Immature natural killer cell (primary cell): ENCODE measurements at places on chromosomes 1 and 21. TPM values are rescaled to one million over a fixed set of nuclear protein-coding genes. Genes with fewer than 3 reads are reported as not detected.

The RHBG gene
- polyA plus RNA-seq: not detected

The MSH4 gene
- not detected for polyA plus RNA-seq

The PDC gene
- polyA plus RNA-seq: not detected

The TNFRSF8 gene
- polyA plus RNA-seq: 0.09 TPM

The C1orf210 gene
- not detected for polyA plus RNA-seq

The FCRL3 gene
- polyA plus RNA-seq: 119 TPM

The APCS gene
- not detected for polyA plus RNA-seq

The DMRTA2 gene
- polyA plus RNA-seq: not detected

The TDRD5 gene
- polyA plus RNA-seq: not detected

The DYNLT4 gene
- polyA plus RNA-seq: not detected

The FAM43B gene
- polyA plus RNA-seq: not detected

The CATSPERE gene
- polyA plus RNA-seq: 0.11 TPM

The OR6K3 gene
- not detected for polyA plus RNA-seq

The DRAXIN gene
- 0.94 TPM for polyA plus RNA-seq

The FAM177B gene
- polyA plus RNA-seq: not detected

The GNG4 gene
- not detected for polyA plus RNA-seq

The TNNT2 gene
- not detected for polyA plus RNA-seq

The ADORA1 gene
- 3.7 TPM for polyA plus RNA-seq

The WNT3A gene
- not detected for polyA plus RNA-seq

The CD55 gene
- 84.6 TPM for polyA plus RNA-seq

The ASTN1 gene
- polyA plus RNA-seq: not detected

The NUP210L gene
- not detected for polyA plus RNA-seq

The ENAH gene
- not detected for polyA plus RNA-seq

The LDLRAD1 gene
- not detected for polyA plus RNA-seq

The ZMYND12 gene
- polyA plus RNA-seq: 0.39 TPM

The PARP1 gene
- polyA plus RNA-seq: 130 TPM

The FHAD1 gene
- polyA plus RNA-seq: 0.28 TPM

The LAX1 gene
- 49.0 TPM for polyA plus RNA-seq

The ZNF678 gene
- 6.4 TPM for polyA plus RNA-seq

The TRIM58 gene
- 1.5 TPM for polyA plus RNA-seq

The HCRTR1 gene
- polyA plus RNA-seq: not detected

The PTTG1IP gene
- polyA plus RNA-seq: 92.9 TPM

The ATAD3C gene
- 1.5 TPM for polyA plus RNA-seq

The CLEC20A gene
- polyA plus RNA-seq: 0.56 TPM

The GPR161 gene
- not detected for polyA plus RNA-seq

The C1orf53 gene
- 4.1 TPM for polyA plus RNA-seq

The SPRR2A gene
- polyA plus RNA-seq: not detected

The RGS13 gene
- polyA plus RNA-seq: not detected

The CELA2A gene
- polyA plus RNA-seq: not detected

The GATAD2B gene
- polyA plus RNA-seq: 5.5 TPM

The NOC2L gene
- polyA plus RNA-seq: 53.5 TPM

The CDC7 gene
- 1.2 TPM for polyA plus RNA-seq

The NGF gene
- polyA plus RNA-seq: not detected

The MFAP2 gene
- not detected for polyA plus RNA-seq

The SLC25A34 gene
- not detected for polyA plus RNA-seq

The TMEM61 gene
- polyA plus RNA-seq: not detected

The ACTA1 gene
- polyA plus RNA-seq: not detected

The NBPF20 gene
- polyA plus RNA-seq: 0.09 TPM

The CNTN2 gene
- not detected for polyA plus RNA-seq

The TENT5C gene
- 7.4 TPM for polyA plus RNA-seq

The ICOSLG gene
- polyA plus RNA-seq: not detected

The CELA3B gene
- polyA plus RNA-seq: not detected

The ADGRL2 gene
- polyA plus RNA-seq: not detected

The CD2 gene
- 246 TPM for polyA plus RNA-seq

The ANGPTL7 gene
- polyA plus RNA-seq: not detected
